ENCODE measurements at places on chromosomes 5 and 9.

GRCh38 chr9:84278130-84278529, 62.4 kb downstream of the SLC28A3 start:
- no peak for DNase-seq

DNA sequence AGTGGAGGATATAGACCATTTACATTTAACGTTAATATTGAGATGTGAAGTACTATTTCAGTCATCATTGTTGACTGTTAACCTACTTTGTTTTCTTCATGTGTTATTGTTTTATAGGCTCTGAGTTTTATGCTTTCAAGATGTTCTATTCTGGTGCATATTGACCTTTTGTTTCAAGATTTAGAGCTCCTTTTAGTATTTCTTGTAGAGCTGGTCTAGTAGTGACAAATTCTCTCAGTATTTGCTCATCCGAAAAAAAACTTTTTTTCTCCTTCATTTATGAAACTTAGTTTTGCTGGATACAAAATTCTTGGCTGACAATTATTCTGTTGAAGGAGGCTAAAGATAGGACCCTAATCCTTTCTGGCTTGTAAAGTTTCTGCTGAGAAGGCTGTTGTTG, 91.3 kb downstream of the INVS start:
- no peak for DNase-seq

DNA sequence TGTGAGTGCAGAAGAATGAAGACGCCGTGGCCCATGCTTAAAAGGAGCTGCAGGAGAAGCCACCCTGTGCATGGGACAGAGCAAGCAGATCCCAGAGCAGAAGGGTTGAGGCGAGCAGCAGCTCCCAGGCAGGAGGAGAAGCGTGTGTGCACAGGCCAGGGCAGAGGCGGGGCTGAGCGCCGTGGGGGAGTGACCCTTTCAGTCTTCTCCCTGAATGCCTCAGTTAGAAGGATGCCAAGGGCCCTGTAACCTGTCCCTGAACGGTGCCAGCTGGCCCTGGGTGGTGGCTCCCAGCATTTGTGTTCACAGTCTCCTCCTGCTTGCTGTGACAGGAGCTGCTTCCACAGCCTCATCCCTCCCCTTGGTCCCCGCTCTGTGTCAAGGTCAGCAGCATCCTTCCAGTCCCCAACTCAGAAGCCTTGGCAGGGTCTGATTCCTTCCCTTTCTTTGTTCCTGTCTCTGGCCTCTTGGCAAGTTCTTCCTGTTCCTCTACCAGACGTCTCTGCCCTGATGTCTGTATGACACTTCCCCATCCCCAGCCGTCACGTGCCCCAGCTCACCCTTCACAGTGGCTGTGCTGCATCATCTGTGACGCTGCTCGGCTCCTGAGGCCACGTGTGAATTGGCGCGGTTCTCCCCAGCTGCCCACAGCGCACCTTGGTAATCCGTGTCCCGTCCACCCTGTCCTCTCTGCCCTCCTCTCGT, 5.2 kb downstream of the EXOC3 start:
- no peak for DNase-seq

DNA sequence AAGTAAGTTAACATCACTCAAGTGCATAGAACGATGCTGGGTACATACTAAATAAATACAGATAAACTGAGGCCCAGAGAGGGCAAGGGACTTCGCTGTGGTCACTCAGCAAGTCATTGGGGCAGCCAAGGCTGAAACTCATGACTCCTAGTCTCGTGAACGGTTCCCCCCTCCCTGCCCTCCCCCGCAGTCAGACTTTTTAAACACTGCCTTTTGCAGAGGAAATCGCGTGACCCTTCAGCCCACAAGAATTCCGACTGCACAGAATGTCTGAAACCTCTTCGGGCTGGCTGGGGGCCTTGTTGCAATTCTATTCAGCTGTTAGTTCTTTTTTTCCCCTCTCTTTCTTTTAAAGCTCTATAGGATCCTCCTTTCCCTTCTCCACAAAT, 28.1 kb downstream of the NEK6 start:
- no peak for DNase-seq

DNA sequence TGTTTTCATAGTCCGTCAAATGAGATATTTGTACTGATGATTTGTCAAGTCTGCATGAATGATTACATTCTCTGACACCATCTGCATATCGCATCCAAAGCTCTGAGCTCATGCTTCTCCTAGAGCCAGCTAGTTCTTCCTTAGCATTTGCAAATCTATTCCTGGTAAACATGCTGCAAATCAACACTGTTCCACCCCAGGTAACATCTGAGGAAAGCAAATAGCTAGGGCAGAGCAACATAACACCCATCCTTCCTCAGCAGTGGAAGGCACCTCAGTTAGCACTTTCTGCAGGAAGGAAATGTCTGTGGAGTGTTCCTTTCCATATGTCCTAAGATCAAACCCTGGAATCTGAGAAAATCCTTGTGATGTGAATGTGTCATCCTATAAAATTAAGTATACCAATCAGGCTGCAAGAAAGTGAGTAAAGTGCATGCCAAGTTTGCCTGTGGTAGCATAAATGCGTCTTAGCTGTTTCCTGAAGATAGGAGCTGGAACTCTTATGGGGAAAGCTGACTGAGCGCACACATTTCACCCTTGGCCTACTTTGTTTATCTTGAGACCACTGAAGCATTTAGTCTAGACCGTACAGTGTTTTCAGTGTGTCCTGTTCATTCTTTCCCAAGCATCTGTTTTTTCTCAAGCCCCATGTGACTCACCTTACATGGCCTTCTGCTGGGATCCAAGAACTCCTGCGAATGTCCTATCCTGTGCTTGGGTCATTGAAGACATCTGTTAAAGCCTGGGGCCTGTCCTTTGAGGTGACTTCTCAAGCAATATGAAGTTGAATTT, 50.9 kb upstream of the STARD4 start:
- DNase-seq, result no peak

DNA sequence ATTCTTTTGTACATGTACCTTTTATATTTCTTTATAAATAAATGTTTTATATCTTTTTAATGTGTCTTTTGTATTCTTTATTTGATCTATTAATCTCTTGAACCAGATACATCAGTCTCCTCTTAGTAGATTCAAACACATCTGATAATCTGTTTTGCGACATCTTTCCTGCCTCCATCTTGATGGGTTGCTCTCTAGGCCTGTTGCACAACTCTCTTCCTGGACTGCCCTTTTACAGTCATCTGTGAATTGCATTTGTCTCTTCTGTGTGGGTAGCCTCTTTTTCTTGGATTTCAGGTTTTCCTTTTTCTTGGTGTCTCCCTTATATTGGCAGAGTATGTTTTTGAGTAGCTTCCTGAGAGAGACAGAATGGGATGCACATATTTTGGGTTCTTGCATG, 6.2 kb downstream of the ZFYVE16 start:
- DNase-seq, result no peak

- DNase-seq, result no peak
Measured at GRCh38 chr5:180034564-180034963, 37.0 kb downstream of the RNF130 start.

DNA sequence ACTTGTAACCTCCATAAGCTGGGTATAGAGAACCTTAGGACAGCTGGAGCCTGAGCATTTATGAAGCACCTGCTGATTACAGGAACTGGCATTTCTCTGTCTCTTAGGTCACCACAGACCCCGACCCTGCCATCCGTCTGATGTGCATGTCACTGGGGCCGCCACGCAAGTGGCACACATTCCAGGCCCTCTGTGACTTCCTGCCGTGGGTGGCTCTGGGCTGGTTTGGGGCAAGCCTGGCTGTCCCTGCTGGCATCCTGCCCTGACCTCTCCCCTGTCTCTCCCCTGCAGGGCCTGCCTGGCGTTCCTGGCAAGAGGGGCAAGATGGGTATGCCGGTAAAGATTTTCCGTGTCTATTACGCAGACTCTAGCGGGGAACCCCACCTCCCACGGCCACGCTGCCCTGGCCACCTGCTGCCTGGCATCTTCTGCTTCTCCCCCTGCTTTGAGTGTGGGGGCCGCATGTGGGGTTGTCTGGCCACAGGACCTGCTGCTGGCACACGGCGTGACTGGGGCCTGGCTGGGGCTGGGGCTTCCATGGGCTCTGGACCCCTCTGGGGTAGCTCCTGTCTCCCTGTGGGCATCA, 55.4 kb downstream of the COL27A1 start:
- DNase-seq, result no peak

DNA sequence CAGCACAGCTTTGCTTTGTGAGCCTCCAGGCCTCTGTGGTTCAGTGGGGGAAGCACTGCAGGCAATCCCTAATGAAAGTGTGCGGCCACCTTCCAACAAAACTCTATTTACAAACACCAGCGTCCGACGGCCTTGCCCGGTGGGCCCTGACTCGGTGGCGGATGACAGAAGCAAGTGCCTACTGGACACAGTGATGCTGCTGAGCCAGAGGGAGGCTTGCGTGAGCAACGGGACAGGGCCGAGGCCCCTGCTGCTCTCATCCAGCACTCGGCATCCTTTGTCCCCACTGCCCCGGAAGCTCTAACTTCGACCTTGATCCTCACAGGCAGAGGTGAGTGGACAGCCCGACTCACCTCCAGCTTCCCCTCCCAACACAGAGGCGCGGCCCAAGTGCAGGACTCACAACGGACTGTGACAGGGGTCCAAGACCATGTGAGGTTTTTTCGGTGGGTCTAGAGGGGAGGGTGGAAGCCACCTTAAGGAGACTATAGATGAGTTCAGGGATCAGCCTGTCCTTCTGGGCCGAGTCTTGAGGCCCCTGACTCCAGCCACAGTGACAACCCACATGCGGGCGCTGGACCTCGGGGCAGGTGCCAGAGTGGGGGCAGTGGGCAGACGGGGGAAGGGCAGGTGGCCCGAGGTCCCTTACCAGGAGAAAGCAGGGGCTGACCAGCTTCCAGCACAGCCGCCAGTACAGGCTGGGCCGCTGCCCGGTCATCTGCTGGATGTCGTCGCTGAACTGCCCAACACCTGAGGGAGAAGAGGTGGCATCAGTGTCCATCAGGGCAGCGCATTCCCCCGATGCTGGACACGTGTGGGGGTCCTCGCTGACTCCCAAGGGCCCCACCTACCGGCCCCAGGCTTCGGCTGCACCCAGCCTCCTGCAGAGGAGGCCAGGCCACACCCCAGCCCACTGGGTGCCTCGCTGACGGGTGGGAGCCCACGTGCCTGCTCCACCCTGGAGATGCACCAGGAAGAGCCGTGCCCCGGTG, 39.4 kb downstream of the SLC6A3 start:
- no peak for DNase-seq

DNA sequence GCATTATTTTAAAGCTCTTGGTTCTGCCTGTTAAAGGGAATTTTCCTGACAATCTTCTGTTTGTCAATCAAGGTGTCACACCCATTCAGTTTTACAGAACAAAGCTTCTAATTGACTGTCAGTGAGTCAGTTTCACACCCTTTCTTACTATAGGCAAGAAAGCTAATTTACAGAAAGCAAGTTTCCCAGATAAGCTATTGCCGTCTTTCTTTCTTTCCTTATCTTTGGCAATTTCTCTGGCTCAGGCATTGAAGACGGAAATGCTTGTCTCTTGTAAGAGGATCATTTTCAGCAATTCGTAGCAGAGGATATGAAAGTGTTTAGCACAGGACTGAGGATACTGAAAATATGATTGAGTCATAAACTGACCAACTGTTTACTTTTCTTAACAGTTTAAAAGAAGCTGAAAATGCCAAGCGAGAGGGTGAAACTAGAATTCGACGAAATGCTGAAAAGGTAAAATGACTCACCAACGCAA, 27.0 kb downstream of the SPINK5 start:
- DNase-seq, result no peak

DNA sequence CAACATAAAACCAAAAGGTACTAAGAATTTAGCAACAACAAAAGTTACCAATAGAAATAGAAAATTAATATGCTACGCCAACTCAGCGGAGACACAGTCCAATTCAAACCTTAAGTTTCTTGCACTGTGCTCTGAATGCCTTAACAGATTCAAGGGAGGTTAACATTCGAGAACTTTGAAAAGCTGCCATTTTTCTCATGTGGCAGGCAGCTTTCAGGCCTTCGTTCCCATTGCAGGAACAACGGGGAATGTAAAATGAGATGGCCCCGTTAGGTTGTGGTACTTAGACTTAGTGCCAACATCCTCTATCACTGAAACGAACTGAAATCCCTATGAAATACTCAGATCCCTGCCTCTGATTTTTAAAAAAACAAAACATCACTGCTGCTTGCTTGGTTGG, 22.4 kb downstream of the FNBP1 start:
- no peak for DNase-seq

GRCh38 chr9:16450578-16450977, 419.9 kb downstream of the BNC2 start:
- no peak for DNase-seq

DNA sequence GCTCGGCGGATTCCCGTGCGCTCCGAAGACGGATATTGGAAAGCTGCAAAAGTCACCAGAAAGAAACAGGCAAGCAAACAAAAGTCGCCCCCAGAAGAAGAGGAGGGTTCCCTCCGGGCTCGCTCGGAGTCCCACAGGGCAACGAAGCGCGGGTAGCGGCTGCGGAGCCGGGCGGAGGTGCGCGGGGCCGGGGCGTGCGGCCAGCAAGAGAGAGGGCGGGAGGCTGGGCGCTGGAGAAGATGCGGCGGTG, at the start of gene FBN2:
TSS of gene FBN2 (minus strand) at position 246 of the 250 bp plus-strand sequence. CDS start 642 bp downstream, outside the sequence.
- DNase-seq, result no peak

DNA sequence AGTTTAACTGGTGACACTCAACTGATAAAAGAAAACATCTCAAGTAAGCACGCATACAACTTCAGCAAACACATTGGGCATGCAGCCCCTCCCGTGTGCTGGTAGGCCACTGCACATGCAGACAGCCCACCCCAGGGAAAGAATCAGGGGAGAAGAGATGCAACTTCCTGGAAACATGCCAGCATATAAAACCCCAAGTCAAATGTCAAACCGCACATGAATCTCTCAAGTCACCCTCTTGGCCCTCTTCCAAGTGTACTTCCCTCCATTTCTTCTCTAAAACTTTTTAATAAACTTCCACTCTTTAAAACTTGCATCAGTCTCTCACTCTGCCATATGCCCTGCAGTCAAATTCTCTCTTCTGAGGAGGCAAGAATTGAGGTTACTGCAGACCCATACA, 732.7 kb downstream of the SEMA5A start:
- no peak for DNase-seq

All from activated naive CD8-positive, alpha-beta T cell treated with anti-CD3 and anti-CD28 coated beads, Interleukin-2, amount 50 U/mL, for 16 hours (primary cell).